ENCODE measurements at places on chromosomes 16 and 17.

GRCh38 chr16:84999200-84999599, 12.1 kb downstream of the ZDHHC7 start:
- H3K4me1 ChIP-seq, result peaks cover 39% of the 10 kb centered on the region
- H3K4me3 ChIP-seq, result no peak overlapping the region
- no peak for DNase-seq
- no peak overlapping the region for H3K27ac ChIP-seq
- peaks cover 6% of the 10 kb centered on the region for H3K36me3 ChIP-seq
- no peaks in the 10 kb centered on the region for H3K27me3 ChIP-seq

DNA sequence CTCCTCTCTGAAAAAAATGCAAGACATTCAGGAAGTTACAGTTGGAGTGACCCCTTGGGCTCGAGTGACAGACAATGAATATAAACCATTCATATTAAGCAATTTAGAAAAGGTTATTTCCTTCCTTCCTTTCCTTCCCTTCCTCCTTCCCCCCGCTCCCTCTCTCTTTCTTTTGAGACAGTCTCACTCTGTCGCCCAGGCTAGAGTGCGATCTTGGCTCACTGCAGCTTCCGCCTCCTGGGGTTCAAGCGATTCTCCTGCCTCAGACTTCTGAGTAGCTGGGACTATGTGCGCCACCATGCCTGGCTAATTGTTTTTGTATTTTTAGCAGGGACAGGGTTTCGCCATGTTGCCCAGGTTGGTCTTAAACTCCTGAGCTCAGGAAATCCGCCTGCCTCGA, 13.2 kb downstream of the PSMD12 start:
- H3K27me3 ChIP-seq, result no peaks in the 10 kb centered on the region
- H3K27ac ChIP-seq, result no peak overlapping the region
- H3K4me3 ChIP-seq, result no peak overlapping the region
- peaks cover 13% of the 10 kb centered on the region for H3K4me1 ChIP-seq
- peaks cover 45% of the 10 kb centered on the region for H3K36me3 ChIP-seq
- DNase-seq, result no peak

DNA sequence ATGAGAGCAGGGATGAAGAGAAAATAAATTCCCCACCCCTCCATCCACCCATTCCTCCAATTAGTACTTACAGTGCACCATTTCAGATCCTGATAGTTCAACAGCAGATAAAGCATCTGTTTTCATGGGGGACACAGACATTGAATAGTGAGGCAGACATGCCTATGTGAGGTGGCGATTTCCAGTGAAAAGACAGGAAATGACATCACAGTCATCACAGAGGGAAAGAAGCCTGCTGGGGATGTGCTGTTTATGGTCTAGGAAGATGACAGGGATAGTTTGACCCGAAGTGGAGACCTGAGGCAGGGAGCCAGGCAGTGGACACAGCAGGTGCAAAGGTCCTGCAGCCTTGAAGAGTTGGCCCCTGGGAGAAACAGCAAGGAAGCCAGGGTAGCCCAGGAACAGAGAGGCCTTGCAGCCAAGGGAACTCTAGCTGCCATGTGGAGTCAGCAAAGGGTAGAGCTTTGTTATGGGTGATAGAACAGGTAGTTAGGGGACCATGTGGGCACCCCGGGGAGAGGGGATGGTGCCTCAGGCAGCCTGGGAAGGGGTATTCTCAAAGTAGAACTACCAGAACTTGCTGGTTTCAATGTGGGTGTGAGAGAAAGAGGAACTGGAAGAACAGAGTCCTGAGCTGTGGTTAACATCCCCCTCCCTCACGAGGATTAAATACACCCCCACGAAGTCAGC, 256.6 kb downstream of the CPPED1 start:
- peaks cover 32% of the 10 kb centered on the region for H3K4me1 ChIP-seq
- no peak overlapping the region for H3K4me3 ChIP-seq
- no peak overlapping the region for H3K27ac ChIP-seq
- H3K27me3 ChIP-seq, result no peaks in the 10 kb centered on the region
- DNase-seq, result no peak
- no peaks in the 10 kb centered on the region for H3K36me3 ChIP-seq

GRCh38 chr16:27995378-27995777, 68.1 kb downstream of the GSG1L start:
- no peak overlapping the region for H3K4me3 ChIP-seq
- no peak overlapping the region for H3K27ac ChIP-seq
- H3K27me3 ChIP-seq, result no peaks in the 10 kb centered on the region
- DNase-seq, result no peak
- H3K36me3 ChIP-seq, result no peaks in the 10 kb centered on the region

DNA sequence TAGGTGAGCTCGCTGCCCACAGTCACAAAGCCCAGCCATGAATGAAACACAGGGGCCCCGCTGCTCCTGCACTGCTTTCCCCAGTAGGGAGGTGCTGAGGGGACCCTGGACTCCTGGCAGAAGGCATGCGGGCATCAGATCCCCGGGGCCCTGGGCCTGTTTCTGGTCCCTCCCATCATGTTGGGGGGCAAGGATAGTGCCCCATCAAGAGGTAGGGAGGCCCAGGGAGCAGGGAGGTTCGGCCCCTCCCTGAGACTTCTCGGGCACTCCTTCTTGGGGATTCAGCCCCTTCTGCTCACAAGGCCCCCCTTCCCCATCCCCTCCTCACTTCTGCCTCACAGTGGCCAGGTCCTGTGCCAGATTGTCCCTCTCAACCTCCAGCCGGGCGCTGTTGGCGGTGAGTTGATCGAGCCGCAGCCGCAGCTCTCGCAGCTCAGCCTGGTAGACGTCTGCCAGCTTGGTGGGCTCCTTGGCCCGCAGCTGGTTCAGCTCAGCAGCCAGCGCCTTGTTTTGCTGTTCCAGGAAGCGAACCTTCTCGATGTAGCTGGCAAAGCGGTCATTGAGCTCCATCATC, 515 bp downstream of the GFAP start:
- DNase-seq, result no peak
- peaks cover 38% of the 10 kb centered on the region for H3K27me3 ChIP-seq
- H3K4me1 ChIP-seq, result peaks cover 5% of the 10 kb centered on the region
- no peak overlapping the region for H3K27ac ChIP-seq

GRCh38 chr16:60203525-60204124, 1469.5 kb upstream of the GOT2 start:
- H3K36me3 ChIP-seq, result no peaks in the 10 kb centered on the region
- no peak overlapping the region for H3K4me3 ChIP-seq
- no peaks in the 10 kb centered on the region for H3K27me3 ChIP-seq
- DNase-seq, result no peak

DNA sequence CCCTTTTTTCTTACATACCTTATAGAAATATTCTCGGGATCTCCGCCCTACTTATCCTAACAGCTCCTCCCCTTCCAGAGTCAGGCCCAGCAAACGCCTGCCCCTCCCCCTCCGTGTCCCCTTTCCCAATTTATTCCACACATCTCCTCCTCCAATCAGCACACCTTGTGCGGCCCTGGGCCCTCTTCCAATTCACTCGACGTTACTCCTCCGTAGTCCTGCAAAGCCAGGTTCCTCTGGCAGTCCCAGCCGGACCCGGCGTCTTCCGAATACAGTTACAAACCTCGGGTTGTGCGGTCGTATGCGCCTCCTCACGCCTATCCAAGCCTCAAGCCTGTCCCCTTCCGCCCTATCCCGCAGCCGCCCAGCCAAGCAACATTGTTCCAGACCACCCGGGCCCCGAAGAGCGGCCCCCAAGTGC, 677 bp downstream of the CBX1 start:
- DNase-seq, result no peak
- H3K36me3 ChIP-seq, result peaks cover 6% of the 10 kb centered on the region
- H3K4me3 ChIP-seq, result peak overlapping the region; percentile 100
- peak overlapping the region; percentile 90 for H3K27ac ChIP-seq

DNA sequence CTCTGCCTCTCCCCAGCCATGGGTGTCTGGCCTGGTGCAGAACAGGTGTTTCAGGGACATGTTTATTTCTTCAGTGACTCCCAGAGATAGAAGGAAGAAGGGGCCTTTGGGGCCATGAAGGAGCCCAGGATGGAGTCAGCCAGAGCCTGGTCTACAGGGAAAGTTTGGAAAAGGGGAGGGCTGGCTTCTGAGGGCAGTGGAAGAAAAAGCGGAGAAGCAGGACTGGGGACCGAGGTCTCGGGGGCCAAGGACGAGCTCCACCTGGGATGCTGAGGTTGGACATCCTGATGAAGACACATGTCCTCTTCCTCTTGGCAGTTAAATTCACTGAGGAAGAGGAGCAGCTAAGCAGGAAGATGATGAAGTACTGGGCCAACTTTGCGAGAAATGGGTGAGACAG, 7.7 kb downstream of the CES2 start:
- H3K4me1 ChIP-seq, result peaks cover 5% of the 10 kb centered on the region
- peak overlapping the region; percentile 54 for H3K27ac ChIP-seq
- DNase-seq, result no peak
- H3K4me3 ChIP-seq, result no peak overlapping the region
- peaks cover 3% of the 10 kb centered on the region for H3K36me3 ChIP-seq

- H3K27me3 ChIP-seq, result no peaks in the 10 kb centered on the region
- H3K36me3 ChIP-seq, result peaks cover 43% of the 10 kb centered on the region
- DNase-seq, result no peak
- peak overlapping the region; percentile 88 for H3K27ac ChIP-seq
Measured at GRCh38 chr17:28948873-28949184, 2.5 kb downstream of the PHF12 start.

- H3K27ac ChIP-seq, result no peak overlapping the region
- H3K36me3 ChIP-seq, result peaks cover 3% of the 10 kb centered on the region
- no peaks in the 10 kb centered on the region for H3K27me3 ChIP-seq
- no peak overlapping the region for H3K4me3 ChIP-seq
Measured at GRCh38 chr17:3966720-3967363, 2.6 kb upstream of the ATP2A3 start.

GRCh38 chr16:79721270-79721669, 120.7 kb upstream of the MAF start:
- H3K36me3 ChIP-seq, result no peaks in the 10 kb centered on the region
- H3K4me1 ChIP-seq, result no peaks in the 10 kb centered on the region
- H3K27ac ChIP-seq, result no peak overlapping the region
- no peak for DNase-seq
- H3K4me3 ChIP-seq, result no peak overlapping the region
- H3K27me3 ChIP-seq, result peaks cover 8% of the 10 kb centered on the region

DNA sequence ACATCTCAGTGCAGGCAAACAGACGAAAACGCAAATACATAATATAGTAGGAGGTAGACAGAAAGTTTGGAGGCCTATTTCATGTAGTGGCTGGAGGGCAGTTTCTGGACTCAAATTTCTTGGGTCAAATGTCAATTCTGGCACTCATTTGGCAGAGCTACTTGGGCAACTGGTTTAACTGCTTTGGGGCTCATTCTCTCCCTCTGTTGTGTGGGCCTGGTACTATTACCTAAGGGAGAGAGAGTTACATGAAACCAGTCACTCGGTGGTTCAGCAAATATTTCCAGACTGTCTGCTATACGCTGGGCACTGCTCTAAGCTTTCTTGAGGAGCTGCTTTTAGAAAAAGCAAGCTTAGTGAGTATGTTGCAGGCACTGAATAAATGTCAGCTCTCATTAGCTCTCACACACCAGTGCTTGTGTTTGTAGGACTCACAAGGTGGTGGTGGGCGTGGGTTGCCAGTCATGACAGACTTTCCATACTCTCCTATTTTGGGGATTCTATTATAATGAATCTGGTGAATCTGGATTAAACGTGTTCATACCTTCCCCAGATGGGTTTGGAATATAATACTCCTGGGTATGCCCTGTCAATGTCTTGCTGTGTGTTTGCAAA, 1.8 kb upstream of the SHISA9 start:
- peaks cover 2% of the 10 kb centered on the region for H3K4me1 ChIP-seq
- H3K27me3 ChIP-seq, result peaks cover 74% of the 10 kb centered on the region
- no peaks in the 10 kb centered on the region for H3K36me3 ChIP-seq
- DNase-seq, result no peak
- H3K27ac ChIP-seq, result no peak overlapping the region

DNA sequence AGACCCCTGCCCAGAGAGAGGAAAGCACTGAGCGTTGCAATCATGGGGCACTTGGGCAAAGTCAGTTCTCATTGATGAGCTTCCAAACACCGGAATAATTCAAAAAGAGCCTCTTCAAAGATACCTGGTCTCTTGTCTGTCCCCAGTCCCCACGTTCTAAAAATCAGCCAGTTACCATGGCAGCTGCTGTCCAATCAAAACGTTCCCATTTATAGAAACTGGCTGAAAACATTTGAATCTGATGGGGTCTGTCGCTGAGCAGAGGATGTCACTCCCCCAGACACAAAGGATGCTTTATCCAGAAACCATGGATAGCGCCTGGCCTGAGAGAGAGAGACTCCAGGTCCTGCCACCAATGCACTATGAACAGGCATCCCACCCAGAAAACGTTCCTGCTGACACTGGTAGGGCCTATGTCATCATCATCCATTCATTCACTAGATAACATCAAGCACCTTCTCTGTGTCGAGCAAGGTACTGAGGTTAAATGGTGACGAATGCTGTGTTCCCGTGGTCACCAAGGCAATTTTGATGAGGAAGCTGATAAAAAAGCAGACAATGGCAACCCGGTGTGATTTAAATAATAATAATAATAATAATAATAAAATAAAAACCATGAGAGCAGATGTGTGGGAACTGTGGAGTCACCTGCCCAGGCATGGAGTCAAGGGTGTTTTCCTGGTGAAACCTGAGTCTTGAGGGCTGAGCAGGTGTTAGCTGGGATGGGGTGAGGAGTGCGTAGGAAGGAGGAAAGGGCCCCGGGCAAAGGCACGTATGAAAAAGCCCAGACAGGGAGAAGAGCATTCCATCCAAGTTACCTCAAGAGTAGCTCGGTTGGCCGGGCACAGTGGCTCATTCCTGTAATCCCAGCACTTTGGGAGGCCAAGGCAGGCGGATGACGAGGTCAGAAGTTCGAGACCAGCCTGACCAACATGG, 19.0 kb upstream of the CALB2 start:
- no peaks in the 10 kb centered on the region for H3K4me1 ChIP-seq
- no peaks in the 10 kb centered on the region for H3K36me3 ChIP-seq
- no peak overlapping the region for H3K4me3 ChIP-seq
- H3K27ac ChIP-seq, result no peak overlapping the region

DNA sequence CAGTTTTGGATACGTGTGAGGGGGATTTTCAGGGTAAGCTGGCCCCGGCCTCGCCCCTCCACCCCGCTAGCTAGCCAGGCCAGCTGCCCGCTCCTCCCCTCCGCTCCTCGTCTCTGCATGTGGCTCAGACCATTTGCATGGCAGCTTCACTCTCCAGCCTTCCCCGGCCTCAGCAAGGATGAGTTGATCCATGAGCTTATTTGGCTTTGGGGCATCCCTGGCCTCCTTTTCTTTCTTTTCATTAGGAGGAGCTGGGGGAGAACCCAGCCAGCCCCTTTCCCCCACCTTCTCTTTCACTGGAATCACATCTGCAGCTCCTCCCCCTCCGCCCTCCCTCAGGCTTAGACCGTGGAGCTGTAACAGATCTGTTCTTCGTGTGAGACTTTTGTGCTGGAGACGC, 30.7 kb downstream of the ELAC2 start:
- peaks cover 3% of the 10 kb centered on the region for H3K4me1 ChIP-seq
- H3K27ac ChIP-seq, result no peak overlapping the region
- DNase-seq, result no peak
- H3K27me3 ChIP-seq, result no peaks in the 10 kb centered on the region

DNA sequence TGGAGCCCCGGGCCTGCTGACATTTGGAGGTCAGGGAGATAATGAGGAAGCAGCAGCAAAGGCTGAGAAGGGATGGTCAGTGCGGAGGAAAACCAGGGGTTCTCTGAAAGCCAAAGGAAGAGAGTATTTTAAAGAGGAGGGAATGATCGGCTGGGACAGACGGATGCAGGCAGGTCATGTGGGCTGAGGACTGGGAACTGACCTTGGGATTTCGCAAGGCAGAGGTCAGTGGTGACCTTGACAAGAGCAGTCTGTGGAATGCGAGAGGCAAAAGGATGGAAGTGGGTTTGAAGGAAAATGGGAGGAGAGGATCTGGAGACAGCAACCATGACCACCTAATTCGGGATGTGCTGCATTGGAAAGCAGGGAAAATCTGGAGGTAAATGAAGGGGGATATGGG, 10.2 kb downstream of the EFTUD2 start:
- H3K36me3 ChIP-seq, result peaks cover 11% of the 10 kb centered on the region
- H3K27ac ChIP-seq, result no peak overlapping the region
- H3K4me3 ChIP-seq, result no peak overlapping the region
- H3K4me1 ChIP-seq, result peaks cover 19% of the 10 kb centered on the region
- DNase-seq, result no peak
- no peaks in the 10 kb centered on the region for H3K27me3 ChIP-seq
